Gastroesophageal sphincter (tissue), 4 donors: ENCODE measurements at places on chromosomes 11 and 22. TPM values are rescaled to one million over a fixed set of nuclear protein-coding genes. Genes with fewer than 3 reads are reported as not detected.

The OLFML1 gene
- 3.4 TPM for total RNA-seq

The CECR2 gene
- total RNA-seq, result 1.4 TPM

The OSBP2 gene
- 3.5 TPM for total RNA-seq

The PGA5 gene
- total RNA-seq, result not detected

The STK33 gene
- 15.7 TPM for total RNA-seq

The CDKN1C gene
- 93.2 TPM for total RNA-seq

The IGF2 gene
- total RNA-seq, result 8.7 TPM

The BDNF gene
- 0.37 TPM for total RNA-seq

The OR51B5 gene
- not detected for total RNA-seq

The BEST1 gene
- 4.0 TPM for total RNA-seq

The APOA5 gene
- not detected for total RNA-seq

The OTOG gene
- not detected for total RNA-seq

The PDE3B gene
- total RNA-seq, result 16.3 TPM

The PCSK7 gene
- 40.5 TPM for total RNA-seq

The C11orf65 gene
- total RNA-seq, result not detected

The UBXN1 gene
- 162 TPM for total RNA-seq

The BIRC3 gene
- 12.1 TPM for total RNA-seq

The ST14 gene
- 1.6 TPM for total RNA-seq

The NFRKB gene
- 25.8 TPM for total RNA-seq

The RNF215 gene
- 10.2 TPM for total RNA-seq

The PATE2 gene
- not detected for total RNA-seq

The APOL5 gene
- not detected for total RNA-seq

The OR5P2 gene
- total RNA-seq, result not detected

The LIF gene
- total RNA-seq, result 0.58 TPM

The CRYAB gene
- total RNA-seq, result 254 TPM

The APOL3 gene
- 35.5 TPM for total RNA-seq

The OR51G1 gene
- total RNA-seq, result not detected

The MS4A15 gene
- not detected for total RNA-seq
